Chondrocyte (in vitro differentiated cells): ENCODE measurements at places on chromosomes 1 and 21. TPM values are rescaled to one million over a fixed set of nuclear protein-coding genes. Genes with fewer than 3 reads are reported as not detected.

Gene TTC39A
- 1.4 to 4.0 TPM (median 2.3 TPM) in 3 replicates for total RNA-seq

Gene PROK1
- total RNA-seq: not detected in 3 replicates

Gene VTCN1
- total RNA-seq: not detected in 3 replicates

Gene ZNHIT6
- total RNA-seq: 14.3 to 21.8 TPM (median 15.0 TPM) in 3 replicates

Gene GTF2B
- 18.8 to 24.9 TPM (median 19.6 TPM) in 3 replicates for total RNA-seq

Gene FCRL4
- not detected in 3 replicates for total RNA-seq

Gene SPRR1B
- total RNA-seq: not detected in 3 replicates

Gene TMIGD3
- total RNA-seq: not detected in 3 replicates

Gene TMEM50A
- total RNA-seq: 137 to 145 TPM (median 138 TPM) in 3 replicates

Gene IGSF5
- not detected in 3 replicates for total RNA-seq

Gene RAP1GAP
- total RNA-seq: 1.1 to 2.2 TPM (median 1.8 TPM) in 3 replicates

Gene LGR6
- 1.4 to 4.1 TPM (median 1.8 TPM) in 3 replicates for total RNA-seq

Gene CELA2B
- not detected in 3 replicates for total RNA-seq

Gene BTBD8
- 2.3 to 2.6 TPM (median 2.5 TPM) in 3 replicates for total RNA-seq

Gene FCRL2
- not detected in 3 replicates for total RNA-seq

Gene GNAI3
- 10.7 to 11.3 TPM (median 10.8 TPM) in 3 replicates for total RNA-seq

Gene LRRC38
- total RNA-seq: not detected in 3 replicates

Gene PRMT2
- 122 to 129 TPM (median 128 TPM) in 3 replicates for total RNA-seq

Gene DNASE2B
- total RNA-seq: not detected in 3 replicates

Gene GJA9
- not detected in 3 replicates for total RNA-seq

Gene KCNJ9
- not detected in 3 replicates for total RNA-seq

Gene CFAP57
- total RNA-seq: 0.10 to 0.19 TPM (median 0.15 TPM) in 3 replicates

Gene SLC45A3
- 1.6 to 2.9 TPM (median 2.9 TPM) in 3 replicates for total RNA-seq

Gene AIRE
- not detected in 3 replicates for total RNA-seq

Gene TARBP1
- total RNA-seq: 11.2 to 22.2 TPM (median 12.9 TPM) in 3 replicates

Gene PLPPR4
- total RNA-seq: 0.77 to 1.5 TPM (median 0.92 TPM) in 3 replicates

Gene ENAH
- total RNA-seq: 208 to 457 TPM (median 434 TPM) in 3 replicates

Gene TRAF5
- 52.9 to 58.7 TPM (median 57.4 TPM) in 3 replicates for total RNA-seq

Gene PGLYRP3
- total RNA-seq: not detected in 3 replicates

Gene CAMSAP2
- 46.7 to 51.8 TPM (median 51.7 TPM) in 3 replicates for total RNA-seq

Gene CYYR1
- total RNA-seq: 1.3 to 4.1 TPM (median 1.5 TPM) in 3 replicates

Gene OR2AK2
- total RNA-seq: not detected in 3 replicates

Gene KCNE1
- total RNA-seq: 0.32 to 0.70 TPM (median 0.38 TPM) in 3 replicates

Gene NTMT2
- not detected in 3 replicates for total RNA-seq

Gene OR2T29
- total RNA-seq: not detected in 3 replicates

Gene LRRIQ3
- 0.23 to 0.34 TPM in 2 of 3 replicates, not detected in the other for total RNA-seq

Gene OR10J1
- total RNA-seq: not detected in 3 replicates

Gene ZNF436
- total RNA-seq: 17.0 to 18.6 TPM (median 17.4 TPM) in 3 replicates

Gene PPM1J
- total RNA-seq: 0.59 to 0.87 TPM (median 0.85 TPM) in 3 replicates

Gene NTRK1
- total RNA-seq: not detected in 3 replicates

Gene HORMAD1
- total RNA-seq: not detected in 3 replicates

Gene DIO1
- not detected in 3 replicates for total RNA-seq

Gene TMEM125
- not detected in 3 replicates for total RNA-seq

Gene AMY2A
- total RNA-seq: not detected in 3 replicates

Gene CTTNBP2NL
- 52.2 to 58.7 TPM (median 52.4 TPM) in 3 replicates for total RNA-seq

Gene IL22RA1
- total RNA-seq: not detected in 3 replicates
